ENCODE measurements at places on chromosomes 5 and 9. TPM values are rescaled to one million over a fixed set of nuclear protein-coding genes. Genes with fewer than 3 reads are reported as not detected.
A peak's percentile ranks its signal among the peaks of the same experiment; 100 is the strongest.

TRPM6 gene
- polyA plus RNA-seq = 0.43 TPM

DNA sequence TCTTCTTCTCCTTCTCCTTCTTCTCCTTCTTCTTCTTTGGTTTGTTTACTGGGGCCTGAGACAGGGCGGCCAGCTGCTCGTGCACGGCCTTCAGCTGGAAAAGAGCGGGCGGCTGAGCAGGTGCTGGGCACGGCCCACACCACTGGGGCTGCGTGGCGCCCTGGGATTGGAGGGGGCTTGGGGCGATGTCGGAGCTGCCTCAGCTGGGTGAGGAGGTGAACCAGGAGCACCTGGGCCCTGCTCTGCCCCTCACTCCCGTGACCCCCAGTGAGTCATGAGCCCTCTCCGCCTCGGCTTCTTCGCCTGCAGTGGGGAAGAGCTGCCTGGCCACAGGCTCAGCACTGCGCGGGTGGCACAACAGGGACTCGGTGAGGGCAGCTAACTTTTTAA, 14.9 kb downstream of the BRD3OS start:
- peak; percentile 70 for DNase-seq

- no peak for DNase-seq
Measured at GRCh38 chr5:160161626-160162025, 42.4 kb upstream of the PWWP2A start.

GRCh38 chr5:177005619-177006264, 837 bp downstream of the UIMC1 start:
- DNase-seq = peak; percentile 37

GRCh38 chr5:176407456-176408251, 8.7 kb downstream of the CLTB start:
- no peak for DNase-seq

DNA sequence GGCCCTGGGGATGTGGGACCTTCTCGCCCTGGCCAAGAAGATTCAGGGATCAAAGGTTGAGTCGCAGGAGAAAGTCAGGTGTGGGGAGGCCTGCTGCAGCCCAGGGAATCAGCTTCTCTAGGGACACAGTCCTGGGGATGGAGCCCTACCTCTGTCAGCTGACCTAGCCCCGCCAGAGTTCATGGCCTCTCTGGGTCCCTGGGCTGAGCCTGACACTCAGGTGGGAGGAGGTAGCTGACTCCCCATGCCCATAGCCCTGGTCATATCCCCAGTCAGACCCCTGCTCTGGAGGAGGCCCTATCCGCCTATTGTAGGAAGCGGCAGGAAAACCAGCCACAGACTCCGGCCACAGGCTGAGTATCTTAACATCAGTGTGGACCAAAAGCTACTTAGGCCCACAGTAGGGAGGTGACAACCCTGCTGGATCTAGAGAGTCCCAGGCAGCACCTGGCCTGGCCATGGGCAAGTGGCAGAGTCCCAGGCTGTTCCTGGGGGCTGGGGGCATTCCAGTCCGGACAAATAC, 15.0 kb upstream of the MRNIP start:
- DNase-seq = no peak

PCDHGB5 gene
- polyA plus RNA-seq = 9.3 TPM

DNA sequence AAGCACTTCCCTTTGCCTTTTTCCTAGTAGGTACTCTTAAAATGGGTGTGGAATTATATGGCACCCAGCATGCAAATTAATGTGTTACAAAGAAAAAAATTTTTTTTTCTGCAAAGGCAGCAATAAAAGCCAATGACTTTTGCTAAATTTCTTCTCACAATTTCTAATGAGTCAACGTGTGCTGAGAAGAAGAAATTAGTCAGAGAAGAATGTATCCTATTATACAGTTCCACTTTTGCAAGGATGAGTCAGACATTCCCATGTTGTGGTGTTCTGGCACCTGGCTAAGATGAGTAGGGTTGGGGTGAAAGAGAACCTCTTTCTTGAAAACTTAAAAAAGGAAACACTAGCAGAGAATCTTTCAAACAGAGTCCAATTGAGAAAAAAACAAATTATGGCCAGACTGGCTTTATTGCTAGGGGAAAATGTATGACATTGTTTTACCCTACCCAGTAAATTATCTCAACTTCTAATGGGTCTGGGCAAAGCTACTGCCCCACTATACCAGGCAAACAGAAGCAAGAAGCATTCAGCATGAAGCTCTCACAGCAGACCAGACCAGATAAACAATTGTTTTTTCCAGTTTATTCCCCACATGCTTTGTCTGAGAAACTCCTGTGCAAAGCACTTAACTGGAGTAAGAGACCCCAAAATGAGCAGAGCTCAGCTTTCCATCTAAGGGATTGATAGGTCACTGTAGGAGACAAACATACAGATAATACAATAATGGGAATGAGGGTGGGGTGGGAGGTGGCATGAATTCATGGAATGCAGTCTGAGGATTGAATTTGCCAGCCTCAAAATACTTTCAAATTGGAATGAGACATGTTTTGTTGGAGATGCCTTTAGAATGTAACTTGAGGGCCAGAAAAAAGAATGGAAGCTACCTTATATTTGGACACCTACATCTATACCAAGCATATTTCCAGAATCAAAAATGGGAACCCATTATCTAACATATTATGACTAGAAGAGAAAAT, 220.8 kb upstream of the RFX3 start:
- DNase-seq = no peak

GRCh38 chr9:87840134-87840533, 42.5 kb upstream of the SPATA31E1 start:
- DNase-seq = no peak

Data from left lung (tissue), 14 donors.